ENCODE measurements at places on chromosomes 3 and 15. TPM values are rescaled to one million over a fixed set of nuclear protein-coding genes. Genes with fewer than 3 reads are reported as not detected.

DNA sequence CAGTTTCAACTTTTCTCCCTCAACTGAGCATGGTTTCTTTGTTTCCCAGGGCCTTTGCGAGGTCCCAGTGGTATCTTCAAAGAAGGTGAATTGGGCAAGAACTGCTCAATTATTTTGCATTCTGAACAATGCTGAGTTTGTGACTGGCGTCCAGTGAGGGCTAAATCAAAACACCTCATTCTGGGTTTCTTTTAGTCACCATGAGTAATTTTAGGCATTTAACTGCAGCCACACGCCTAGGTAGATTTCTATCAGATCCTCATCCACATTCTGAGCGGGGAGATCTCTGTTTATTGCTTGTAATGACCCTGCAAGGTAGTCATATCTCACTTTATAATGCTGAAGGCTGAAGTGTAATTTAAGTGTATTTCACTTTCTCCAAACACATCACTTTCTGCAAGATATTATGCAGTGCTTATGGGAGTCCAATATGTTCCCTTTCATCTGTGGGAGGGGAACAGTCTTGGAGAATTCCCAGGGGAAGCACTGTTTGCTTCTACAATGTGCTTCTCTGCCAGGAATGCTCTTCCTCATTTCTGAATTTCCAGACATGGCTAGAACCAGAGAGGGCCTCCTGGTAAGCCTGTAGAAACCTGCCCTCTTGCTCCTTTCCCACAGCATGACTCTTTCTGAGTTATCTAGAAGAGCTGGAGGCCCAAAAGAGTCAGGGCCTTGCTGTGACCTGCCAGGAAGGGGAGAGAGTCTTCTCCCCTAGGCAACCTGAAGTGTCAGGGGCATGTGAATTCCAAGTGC, 91.7 kb downstream of the FRMD4B start:
- no peak for DNase-seq

GOLGA8O gene
- 1.4 TPM for total RNA-seq

DNA sequence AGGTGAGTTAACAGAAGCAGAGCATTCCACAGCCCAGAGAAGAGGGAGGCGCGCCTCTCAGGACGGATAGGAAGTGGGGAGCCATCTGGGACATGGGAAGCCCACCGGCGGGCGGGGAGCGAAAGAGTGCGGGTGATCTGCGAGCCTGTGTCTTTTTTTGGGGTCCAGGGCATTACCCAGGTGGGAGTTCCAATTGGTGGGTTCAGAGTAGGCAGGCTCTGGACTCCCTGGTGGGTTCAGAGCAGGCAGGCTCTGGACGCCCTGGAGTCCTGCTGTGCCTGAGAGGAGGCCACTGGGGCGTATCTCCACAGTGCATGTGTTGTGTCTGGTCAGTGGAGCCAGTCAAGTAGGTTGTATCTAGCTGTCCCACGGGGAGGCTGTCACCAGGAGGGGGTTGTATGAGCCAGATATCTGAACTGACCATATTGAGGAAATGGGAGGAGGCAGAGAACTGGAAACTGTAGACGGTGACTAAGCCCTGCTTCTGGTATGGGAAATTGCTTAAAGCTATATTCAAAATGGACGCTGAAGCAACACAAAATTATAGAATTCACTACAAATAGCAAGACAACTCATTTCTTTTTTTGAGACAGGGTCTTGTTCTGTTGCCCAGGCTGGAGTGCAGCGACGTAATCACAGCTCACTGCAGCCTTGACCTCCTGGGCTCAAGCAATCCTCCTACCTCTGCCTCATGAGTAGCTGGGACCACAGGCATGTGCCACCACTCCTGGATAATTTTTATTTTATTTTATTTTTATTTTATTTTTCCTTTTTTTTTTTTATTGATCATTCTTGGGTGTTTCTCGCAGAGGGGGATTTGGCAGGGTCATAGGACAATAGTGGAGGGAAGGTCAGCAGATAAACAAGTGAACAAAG, 34.5 kb upstream of the CHST2 start:
- DNase-seq = no peak

DNA sequence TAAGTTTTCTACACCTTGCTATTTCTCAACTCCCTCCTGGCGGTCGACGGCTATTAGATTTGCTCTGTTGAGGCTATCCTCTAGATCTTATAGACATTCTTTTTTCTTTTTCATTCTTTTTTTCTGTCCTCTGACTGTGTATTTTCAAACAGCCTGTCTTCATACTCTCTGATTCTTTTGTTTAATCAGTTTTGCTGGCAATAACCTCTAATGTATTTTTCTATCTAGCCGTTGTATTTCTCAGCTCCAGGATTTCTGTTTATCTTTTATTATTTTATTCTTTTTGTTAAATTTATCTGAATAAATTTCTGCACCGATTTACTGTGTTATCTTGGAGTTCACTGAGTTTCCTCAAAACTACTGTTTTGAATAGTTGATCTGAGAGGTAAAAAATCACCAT, 31.5 kb downstream of the NLGN1 start:
- no peak for DNase-seq

- DNase-seq = no peak
These were observed 389.1 kb upstream of the RARB start for GRCh38 chr3:25038922-25039321.

DNA sequence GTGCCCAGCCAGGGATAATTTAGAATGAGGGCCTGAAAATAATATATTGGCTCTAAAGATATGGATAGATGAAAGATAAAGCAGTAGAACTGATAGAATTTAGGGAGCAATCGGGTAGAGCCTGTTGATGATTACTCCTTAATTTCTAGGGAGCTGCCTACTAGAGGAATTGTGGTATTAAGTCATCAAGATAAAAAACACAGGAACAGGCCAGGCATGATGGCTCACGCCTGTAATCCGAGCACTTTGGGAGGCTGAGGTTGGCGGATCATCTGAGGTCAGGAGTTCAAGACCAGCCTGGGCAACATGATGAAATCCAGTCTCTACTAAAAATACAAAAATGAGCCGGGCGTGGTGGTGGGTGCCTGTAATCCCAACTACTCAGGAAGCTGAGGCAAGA, 130.4 kb downstream of the PCCB start:
- no peak for DNase-seq

DNA sequence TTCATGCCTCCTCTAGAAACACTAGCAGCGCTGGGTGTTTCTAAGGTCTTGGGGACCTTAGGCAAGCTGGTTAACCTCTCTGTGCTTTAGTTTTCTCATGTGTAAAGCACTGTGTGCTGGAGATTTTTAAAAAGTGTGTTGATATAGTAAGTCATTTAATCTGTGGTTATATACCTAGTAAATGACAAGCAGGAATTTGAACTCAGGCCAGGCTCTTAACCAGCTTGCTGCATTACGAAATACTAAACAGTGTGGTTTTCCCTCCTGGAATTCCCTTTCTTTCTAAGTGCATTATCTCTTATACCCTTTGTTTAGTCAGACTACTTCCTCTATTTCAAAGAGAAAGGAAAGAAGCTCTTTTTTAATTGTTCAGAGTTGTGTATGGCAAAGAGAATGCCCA, 26.5 kb downstream of the NEO1 start:
- peak; percentile 13 for DNase-seq

DNA sequence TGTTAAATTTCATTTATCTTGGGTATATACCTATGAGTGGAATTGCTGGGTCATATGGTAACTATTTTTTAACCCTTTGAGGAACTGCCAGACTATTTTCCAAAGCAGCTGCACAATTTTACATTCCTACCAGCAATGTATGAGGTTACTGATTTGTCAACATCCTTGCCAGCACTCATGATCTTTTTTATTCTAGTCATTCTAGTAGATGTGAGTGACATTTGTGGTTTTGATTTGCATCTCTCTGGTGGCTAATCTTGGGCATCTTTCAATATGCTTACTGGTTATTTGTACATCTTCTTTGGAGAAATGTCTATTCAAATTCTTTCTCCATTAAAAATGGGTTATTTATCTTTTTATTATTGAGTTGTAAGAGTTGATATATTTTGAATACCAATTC, 21.3 kb upstream of the LRRC58 start:
- no peak for DNase-seq

GRCh38 chr3:126134219-126134975, 46.0 kb downstream of the ALDH1L1 start:
- DNase-seq = peak; percentile 33

DNA sequence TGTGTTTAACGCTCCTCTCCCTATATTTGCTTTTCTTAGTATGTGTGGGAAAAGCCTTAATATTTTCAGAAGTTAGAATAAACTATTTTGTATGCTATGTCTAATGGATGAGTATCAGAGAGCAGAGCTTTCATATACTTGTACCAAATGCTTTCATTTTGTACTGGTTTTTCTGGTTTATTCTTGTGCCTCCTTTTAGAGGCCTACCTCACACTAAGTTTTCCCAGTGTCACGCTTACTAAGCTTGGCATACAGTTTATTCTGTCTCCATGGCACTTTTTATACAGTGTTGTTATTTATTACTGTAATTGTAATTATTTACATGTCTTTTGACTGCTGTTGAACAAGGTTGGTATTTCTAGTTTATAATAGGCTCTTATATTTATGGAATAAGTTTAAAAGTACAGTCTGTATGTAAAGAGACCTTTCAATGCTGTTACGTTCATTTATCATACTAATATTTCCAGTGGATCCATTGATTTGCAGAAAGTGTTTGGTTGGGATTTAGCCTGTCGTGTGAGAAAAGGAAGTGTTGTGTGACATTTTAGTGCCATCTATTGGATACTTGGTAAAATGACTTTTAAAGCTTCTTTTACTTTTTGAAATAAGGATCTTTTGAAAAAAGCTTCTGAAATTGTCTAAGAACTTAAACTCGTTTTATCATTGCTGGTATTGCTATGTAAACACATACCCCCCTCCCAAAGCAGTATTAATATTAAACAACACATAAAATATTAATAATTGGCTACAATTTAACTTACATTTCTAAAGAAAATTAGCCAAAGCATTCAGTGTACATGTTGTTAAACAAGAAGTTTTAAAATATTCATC, 5.2 kb upstream of the EBLN2 start:
- DNase-seq = no peak

PP2D1 gene
- total RNA-seq = not detected

DNA sequence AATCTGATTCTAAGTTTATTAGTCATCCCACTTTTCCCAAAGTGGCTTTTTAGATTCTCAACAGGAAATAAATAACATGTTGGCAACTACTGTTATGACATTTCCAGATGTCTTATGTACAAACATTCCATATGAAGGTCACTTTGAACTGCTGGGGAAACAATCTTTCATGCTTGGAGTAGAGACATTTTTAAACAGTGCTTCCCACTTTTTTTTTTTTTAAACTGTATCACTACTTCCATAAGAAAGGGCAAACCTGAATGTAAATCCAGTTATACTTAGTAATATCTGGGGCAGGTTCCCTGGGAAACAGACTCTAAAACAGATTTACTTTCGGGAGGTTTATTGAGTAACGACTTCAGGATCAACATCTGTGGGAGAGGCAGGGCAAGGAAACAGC, 473.8 kb downstream of the TAFA4 start:
- no peak for DNase-seq

DNA sequence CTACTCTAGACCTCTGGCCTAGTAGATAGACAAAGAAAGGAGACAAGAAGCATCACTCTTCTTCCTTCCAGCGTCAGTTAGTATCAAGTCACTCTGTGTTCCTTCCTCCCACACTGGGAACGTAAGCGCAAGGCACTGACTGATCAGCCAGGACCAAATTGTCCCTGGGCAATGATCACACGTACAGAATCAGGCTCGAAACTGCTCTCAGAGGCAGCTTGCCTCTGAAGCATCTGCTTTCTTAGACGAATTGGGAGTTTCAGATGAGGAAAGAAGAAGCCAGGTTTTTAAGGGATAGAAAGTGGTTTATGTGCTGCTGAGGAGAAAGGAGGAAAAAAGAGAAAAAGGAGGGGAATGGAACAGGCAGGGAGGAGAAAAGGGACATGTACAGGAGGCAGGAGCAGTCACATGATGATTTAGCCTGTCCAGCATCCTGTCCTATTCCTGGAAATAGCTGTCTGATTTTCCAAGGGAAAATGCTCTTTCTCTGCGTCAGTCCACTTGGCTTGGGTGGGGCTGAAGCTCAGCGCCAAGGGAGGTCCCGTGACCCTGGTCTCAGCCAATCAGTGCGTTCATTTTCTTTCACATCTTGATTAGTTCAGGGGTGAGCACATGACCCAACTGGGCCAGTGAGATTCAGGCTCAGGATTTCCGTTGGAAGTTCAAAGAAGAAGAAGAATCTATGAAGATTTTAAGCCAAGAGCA, 102.0 kb upstream of the PRICKLE2 start:
- DNase-seq = peak; percentile 64

- no peak for DNase-seq
These were observed 128.6 kb upstream of the ADPGK start for GRCh38 chr15:72912121-72912520.

DNA sequence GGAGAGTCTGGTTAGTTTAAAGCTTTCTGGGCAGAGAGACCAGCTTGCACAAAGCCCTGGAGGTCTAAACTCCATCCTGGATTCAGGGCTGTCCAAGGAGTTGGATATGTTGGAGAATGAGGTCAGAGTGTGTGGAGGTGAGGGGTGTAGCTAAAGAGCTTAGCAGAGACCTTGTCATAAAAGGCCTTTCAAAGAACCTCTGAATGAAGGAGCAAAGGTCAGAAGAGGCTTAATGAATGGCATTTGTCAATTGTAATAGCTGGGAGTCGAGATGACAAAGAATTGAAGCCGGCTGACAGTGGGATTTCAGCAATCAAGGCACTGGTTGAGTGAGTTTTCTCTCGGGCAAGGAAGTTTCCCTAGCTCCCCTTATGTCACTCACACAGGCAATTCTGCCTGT, 202.6 kb downstream of the PDCD6IP start:
- DNase-seq = no peak

GRCh38 chr3:81354119-81354518, 407.3 kb downstream of the GBE1 start:
- DNase-seq = no peak

- DNase-seq = no peak
These were observed 22.4 kb downstream of the LYZL4 start for GRCh38 chr3:42387802-42388651.

GRCh38 chr3:190339130-190339529, 16.9 kb upstream of the CLDN1 start:
- no peak for DNase-seq

GRCh38 chr3:28476194-28476593, 127.6 kb upstream of the AZI2 start:
- peak; percentile 53 for DNase-seq

GRCh38 chr3:23865595-23866396, 51.0 kb downstream of the NKIRAS1 start:
- no peak for DNase-seq

ACTC1 gene
- total RNA-seq = 3.3 TPM

DNA sequence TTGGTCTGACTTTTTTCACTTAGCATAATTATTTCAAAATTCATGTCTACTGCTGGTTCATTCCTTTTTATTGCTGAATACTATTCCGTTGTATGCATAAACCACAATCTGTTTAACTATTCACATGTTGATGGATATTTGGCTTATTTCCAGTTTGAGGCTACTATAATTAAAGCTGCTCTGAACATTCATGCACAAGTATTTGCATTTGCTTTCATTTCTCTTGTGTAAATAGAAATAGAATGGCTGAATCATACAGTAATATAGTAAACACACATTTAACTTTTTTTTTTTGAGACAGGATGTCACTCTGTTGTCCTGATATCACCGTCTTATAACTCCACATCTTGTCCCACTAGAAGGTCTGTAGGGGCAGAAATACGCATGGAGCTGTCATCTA, 57.3 kb downstream of the NMNAT3 start:
- DNase-seq = no peak
